ENCODE measurements at places on chromosomes 4 and X. TPM values are rescaled to one million over a fixed set of nuclear protein-coding genes. Genes with fewer than 3 reads are reported as not detected.

ENPP6 gene
- not detected for total RNA-seq

FRG2 gene
- not detected for total RNA-seq

RBM3 gene
- total RNA-seq, result 377 TPM

RAB33B gene
- total RNA-seq, result 24.9 TPM

SLC9B2 gene
- 20.4 TPM for total RNA-seq

GAGE12J gene
- not detected for total RNA-seq

ASB5 gene
- not detected for total RNA-seq

SSX4 gene
- not detected for total RNA-seq

GLRA2 gene
- not detected for total RNA-seq

ASB12 gene
- 0.10 TPM for total RNA-seq
